ENCODE measurements at places on chromosomes 4 and X. TPM values are rescaled to one million over a fixed set of nuclear protein-coding genes. Genes with fewer than 3 reads are reported as not detected.

The TENM3 gene
- 29.7 TPM for total RNA-seq

The FAM149A gene
- 0.33 TPM for total RNA-seq

The NEIL3 gene
- 1.7 TPM for total RNA-seq

The MCUB gene
- 44.9 TPM for total RNA-seq

The IL3RA gene
- 0.97 TPM for total RNA-seq

The METAP1 gene
- 31.4 TPM for total RNA-seq

DNA sequence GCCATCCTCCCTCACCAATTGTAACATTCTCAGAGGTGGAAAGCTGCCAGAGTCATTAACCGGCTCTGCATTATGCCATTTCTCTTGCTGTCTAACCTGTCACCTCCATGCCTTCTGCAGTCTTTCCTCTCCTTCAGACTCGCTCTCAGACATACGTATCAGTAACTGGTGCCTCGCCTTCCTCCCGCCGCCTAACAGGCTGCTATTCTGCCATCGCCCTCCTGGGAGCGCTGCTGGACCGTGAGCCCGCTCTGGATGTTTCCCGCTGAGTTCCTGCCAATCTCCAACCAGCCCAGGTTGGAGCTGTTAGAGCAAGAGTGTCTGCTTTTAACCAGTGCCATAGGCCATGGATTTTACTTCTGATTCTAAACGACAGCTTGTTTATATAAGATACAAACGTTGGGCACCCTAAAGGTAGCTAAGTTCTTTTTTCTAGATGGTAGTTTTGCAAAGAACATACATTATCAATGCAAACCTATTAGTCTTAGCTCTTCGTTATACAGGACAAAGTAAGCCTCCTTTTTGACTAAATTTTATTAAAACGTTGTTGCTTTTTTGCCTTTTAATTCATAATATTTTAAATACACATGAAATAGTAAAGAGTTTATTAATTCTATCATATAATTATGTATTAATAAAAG, 59.5 kb upstream of the NEIL3 start:
- peak; percentile 85 for DNase-seq

GRCh38 chrX:44828008-44828605, 15.7 kb upstream of the DUSP21 start:
- no peak for DNase-seq

GRCh38 chr4:2828758-2829181, 14.9 kb upstream of the ADD1 start:
- no peak for DNase-seq

GRCh38 chr4:158065603-158066002, 107.2 kb downstream of the GASK1B start:
- DNase-seq = no peak

DNA sequence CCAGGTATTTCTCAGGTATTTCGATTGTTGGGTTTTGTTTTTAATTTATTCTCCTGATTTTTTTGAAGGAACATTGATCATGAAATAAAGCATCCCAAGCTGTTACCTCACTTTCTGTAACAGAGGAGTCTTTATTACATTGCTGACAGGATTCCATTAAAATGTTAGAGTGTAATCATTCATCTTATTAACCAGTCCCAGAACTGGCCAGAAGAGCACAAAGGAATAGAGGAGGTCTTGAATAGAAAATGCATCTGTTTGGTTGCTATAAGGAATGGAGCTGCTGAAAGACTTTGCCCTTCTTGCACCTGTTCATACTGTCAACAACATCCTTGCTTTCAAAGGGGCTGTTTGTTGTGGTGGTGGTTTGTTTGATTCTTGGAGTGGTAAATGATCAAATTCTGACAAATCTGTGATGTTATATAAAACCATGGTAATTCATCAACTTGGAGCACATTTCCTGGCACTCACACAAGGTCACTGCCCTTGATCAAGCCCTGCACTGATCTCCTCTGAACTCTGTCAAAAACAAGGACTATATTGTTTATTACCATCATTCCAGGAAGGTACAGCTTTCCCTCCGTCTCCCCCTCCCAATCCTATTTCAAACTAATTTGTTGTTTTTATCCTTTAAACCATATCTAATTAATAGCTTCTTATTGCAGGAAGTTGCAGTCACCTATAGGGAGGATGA, 215.8 kb downstream of the PCDH19 start:
- DNase-seq = no peak

DNA sequence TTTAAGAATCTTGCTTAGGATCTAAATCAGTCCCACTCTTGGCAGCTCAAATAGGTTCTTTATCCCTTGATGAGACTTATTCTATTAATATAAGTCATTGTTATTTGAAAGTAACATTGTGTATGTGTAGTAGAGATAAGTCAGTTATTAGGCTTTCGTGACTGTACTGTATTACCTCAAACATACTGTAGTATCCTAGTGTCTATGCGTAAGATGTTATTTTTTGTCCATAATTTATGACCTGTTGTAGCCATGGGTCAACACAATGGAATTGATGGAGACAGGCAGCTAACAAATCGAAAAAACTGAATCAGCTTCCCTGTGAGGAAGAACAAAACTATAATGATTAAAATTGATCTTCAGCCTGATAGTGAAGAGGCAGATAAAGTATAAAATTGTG, 41.8 kb downstream of the CLCN3 start:
- no peak for DNase-seq

GRCh38 chr4:110309675-110310074, 111.3 kb upstream of the ELOVL6 start:
- DNase-seq = no peak
